ENCODE measurements at places on chromosomes 3 and 15. TPM values are rescaled to one million over a fixed set of nuclear protein-coding genes. Genes with fewer than 3 reads are reported as not detected.

The CHRM5 gene
- total RNA-seq: 3.9 TPM

DNA sequence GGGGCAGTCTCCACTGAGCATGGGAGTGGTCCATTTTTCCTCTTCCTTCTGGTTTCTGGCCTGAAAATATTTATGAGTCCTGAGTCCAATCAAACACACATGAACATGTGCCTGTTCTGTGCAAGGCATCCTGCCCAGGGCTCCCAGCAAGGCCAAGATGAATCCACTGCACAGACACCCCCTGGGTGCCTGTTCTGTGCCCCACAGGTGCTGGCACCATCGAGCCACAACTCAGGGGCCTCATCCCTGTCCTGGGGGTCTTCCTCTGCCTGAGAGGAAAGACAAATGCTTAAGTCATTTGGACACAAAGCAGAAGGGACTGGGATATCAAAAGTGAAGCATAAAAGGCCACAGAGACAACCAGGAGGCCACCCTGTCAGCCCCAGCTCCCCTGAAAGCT, 87.4 kb upstream of the IQSEC1 start:
- no peaks in the 10 kb centered on the region for H3K36me3 ChIP-seq
- H3K27me3 ChIP-seq: no peaks in the 10 kb centered on the region
- no peak overlapping the region for H3K4me3 ChIP-seq
- H3K27ac ChIP-seq: no peak overlapping the region
- no peak for DNase-seq
- H3K4me1 ChIP-seq: peaks cover 28% of the 10 kb centered on the region

DNA sequence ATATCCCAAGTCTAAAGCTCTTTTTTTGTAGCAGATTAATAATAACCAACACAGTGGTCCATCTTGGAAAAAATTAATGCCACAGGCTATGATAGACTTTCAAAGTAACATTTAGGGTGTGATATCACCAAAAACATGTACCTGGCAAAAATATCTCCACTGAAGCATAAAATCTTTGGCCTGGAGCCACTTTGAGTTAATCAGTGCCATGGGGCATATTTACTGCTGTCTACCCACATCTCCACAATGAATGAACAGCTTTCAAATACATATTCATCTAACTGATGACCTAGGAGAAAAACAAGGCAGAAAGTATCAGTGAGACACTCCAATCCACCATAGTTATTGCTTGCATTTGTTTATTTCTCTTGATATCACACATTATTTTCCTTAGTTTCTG, 296.0 kb upstream of the MDFIC2 start:
- no peak overlapping the region for H3K4me3 ChIP-seq
- H3K27me3 ChIP-seq: no peaks in the 10 kb centered on the region
- no peak for DNase-seq
- H3K4me1 ChIP-seq: no peaks in the 10 kb centered on the region
- H3K27ac ChIP-seq: no peak overlapping the region

The MESP2 gene
- total RNA-seq: not detected

GRCh38 chr15:74130155-74130848, at the start of gene ISLR2:
TSS of gene ISLR2 (plus strand) at chr15:74130586. CDS start at chr15:74132755, 2,169 bp downstream.
- H3K27ac ChIP-seq: peak within 1 kb of the TSS; percentile 52
- DNase-seq: no peak
- H3K36me3 ChIP-seq: peaks cover 11% of the 10 kb centered on the region
- H3K27me3 ChIP-seq: peaks cover 90% of the 10 kb centered on the region
- H3K4me1 ChIP-seq: peaks cover 76% of the 10 kb centered on the region

The TTLL13 gene
- total RNA-seq: 0.28 TPM

DNA sequence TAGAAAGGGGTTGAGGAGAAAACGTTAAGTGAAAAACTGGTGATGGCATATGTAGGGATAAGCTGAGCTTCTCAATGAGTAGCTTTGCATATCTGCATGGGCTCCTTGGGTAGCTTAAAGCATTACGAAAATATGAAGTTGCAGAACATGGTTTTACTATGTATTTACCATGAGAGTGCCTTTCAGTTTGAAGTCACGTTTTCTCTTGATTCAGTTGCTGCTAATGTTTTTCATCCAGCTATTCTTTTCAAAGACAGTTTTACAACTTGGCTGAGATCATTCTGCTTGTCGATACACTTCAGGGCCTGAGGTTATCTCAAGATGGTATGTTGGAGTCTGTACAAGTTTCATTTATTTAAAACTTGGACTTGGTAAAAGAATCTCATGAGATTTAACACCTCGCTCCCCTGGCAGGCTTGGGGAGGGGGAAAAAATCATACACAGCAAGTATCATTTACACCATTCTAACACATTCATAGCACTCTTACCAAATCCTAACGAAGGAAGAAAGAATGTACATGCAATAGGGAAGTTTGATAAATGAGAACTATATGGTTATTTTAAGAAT, 103.3 kb upstream of the CMC1 start:
- no peaks in the 10 kb centered on the region for H3K36me3 ChIP-seq
- H3K4me1 ChIP-seq: no peaks in the 10 kb centered on the region
- DNase-seq: no peak
- no peaks in the 10 kb centered on the region for H3K27me3 ChIP-seq
- H3K27ac ChIP-seq: no peak overlapping the region

The GOLGA6D gene
- 0.10 TPM for total RNA-seq

The ZSCAN2 gene
- total RNA-seq: 9.7 TPM

The JAGN1 gene
- 25.2 TPM for total RNA-seq

GRCh38 chr15:99433026-99433756, 132.6 kb upstream of the MEF2A start:
- no peak overlapping the region for H3K27ac ChIP-seq
- no peaks in the 10 kb centered on the region for H3K36me3 ChIP-seq
- H3K27me3 ChIP-seq: no peaks in the 10 kb centered on the region
- DNase-seq: no peak

The DNASE1L3 gene
- total RNA-seq: 3.7 TPM

GRCh38 chr3:182509844-182510460, 283.4 kb upstream of the ATP11B start:
- no peaks in the 10 kb centered on the region for H3K36me3 ChIP-seq
- no peaks in the 10 kb centered on the region for H3K27me3 ChIP-seq
- H3K4me3 ChIP-seq: no peak overlapping the region
- no peak for DNase-seq
- peak overlapping the region; percentile 92 for H3K27ac ChIP-seq

The SUSD5 gene
- total RNA-seq: 5.6 TPM

DNA sequence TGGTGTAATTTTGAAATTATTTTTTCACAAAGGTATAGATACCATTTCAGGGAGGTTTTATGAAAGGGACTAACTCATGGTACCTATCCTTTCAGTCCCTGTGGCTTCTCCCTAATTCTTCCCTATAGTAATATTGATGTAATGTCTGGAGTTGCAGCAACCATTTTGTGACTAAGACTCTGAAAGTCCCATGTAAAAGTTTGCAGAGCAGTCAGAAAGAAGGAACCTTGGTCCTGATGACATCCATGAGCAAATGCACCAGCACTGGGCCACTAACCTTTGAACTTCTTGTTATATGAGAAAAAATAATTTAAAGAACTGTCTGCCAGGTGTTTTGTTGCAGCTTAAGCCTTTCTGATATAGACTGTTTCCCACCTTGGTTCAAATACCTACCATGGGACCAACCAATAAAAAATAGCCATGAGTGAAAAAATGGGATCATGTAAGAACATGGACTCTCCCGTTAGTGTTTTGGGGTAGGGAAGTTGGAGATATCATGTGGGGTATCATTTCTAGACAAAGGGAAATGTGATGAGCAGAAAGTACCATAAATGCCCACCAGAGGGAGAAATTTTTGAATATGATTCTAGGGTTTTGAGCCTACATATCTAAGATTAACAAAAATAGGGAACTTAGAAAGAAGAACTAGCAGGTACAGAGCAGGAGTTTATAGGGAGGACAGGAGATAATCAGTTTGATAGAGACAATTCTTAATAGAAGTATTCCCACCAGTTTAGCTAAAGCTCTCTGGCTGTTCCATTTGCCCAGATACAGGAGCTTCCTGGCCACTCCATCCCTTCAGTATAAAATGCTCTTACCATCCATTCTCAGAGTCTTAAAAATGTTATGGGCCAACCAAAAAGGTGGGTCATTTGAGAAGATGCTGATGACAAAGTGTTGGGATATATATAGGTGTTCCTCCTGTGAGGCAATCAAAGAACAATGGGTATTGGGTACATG, 3.4 kb upstream of the CPOX start:
- DNase-seq: no peak
- no peak overlapping the region for H3K27ac ChIP-seq
- peaks cover 8% of the 10 kb centered on the region for H3K4me1 ChIP-seq
- no peaks in the 10 kb centered on the region for H3K36me3 ChIP-seq
- no peak overlapping the region for H3K4me3 ChIP-seq

The TRPM1 gene
- 0.72 TPM for total RNA-seq

GRCh38 chr3:194959217-194959616, 273.5 kb downstream of the FAM43A start:
- H3K27ac ChIP-seq: no peak overlapping the region
- DNase-seq: no peak
- no peaks in the 10 kb centered on the region for H3K4me1 ChIP-seq
- no peak overlapping the region for H3K4me3 ChIP-seq

- peaks cover 48% of the 10 kb centered on the region for H3K4me1 ChIP-seq
- no peak for DNase-seq
- H3K36me3 ChIP-seq: peaks cover 21% of the 10 kb centered on the region
- H3K4me3 ChIP-seq: no peak overlapping the region
- no peak overlapping the region for H3K27ac ChIP-seq
- H3K27me3 ChIP-seq: peaks cover 9% of the 10 kb centered on the region
Measured at GRCh38 chr15:89417206-89417725, 79.1 kb downstream of the RHCG start.

GRCh38 chr15:67618297-67618696, 75.8 kb downstream of the MAP2K5 start:
- H3K36me3 ChIP-seq: peaks cover 2% of the 10 kb centered on the region
- DNase-seq: no peak
- no peak overlapping the region for H3K27ac ChIP-seq

Data from spinal cord (tissue), 10 donors.